ENCODE measurements at places on chromosomes 4 and X.

GRCh38 chr4:107837776-107838618 lies 13.3 kb downstream of the SGMS2 start:
- DNase-seq, result no peak

DNA sequence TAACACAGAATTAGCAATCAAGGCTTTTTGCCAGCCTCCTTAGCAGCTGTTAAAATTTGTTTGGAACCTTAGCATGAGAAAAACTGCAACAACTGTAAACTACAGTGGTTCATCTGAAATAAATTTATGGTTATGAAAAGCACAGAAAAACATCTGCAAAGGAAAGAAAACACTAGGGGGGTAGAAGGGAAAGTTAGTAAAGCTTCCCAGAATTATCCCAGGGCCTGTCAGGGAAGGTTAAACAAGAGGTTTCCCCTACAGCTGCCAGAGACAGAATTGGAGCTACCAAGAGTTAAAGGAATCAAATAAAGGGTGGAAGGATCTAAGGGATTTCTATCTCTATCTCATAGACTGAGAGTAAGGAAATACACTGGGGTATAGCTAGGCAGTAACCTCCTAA lies 234.7 kb upstream of the DIAPH2 start:
- no peak for DNase-seq

- DNase-seq, result no peak
Observed at GRCh38 chrX:13923845-13924244, 105.8 kb downstream of the GEMIN8 start.

DNA sequence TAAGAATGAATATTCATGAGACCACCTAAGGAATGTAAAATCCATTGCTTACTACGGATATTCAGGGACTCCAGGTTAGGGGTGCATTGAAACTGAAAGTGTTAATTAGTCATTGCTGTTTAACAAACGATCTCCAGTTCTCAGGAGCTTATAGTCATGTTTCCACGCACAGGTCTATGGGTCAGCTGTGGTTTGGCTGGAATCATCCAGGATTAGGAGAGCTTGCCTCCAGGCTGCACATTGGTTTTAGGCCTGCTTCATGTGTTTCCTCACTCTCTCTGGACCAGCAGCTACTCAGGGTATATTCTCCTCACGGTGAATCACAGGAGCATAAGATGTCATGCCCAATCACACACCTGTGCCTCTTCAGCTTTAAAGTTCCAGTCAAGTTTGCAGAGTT lies 98.9 kb downstream of the ATXN3L start:
- DNase-seq, result no peak

DNA sequence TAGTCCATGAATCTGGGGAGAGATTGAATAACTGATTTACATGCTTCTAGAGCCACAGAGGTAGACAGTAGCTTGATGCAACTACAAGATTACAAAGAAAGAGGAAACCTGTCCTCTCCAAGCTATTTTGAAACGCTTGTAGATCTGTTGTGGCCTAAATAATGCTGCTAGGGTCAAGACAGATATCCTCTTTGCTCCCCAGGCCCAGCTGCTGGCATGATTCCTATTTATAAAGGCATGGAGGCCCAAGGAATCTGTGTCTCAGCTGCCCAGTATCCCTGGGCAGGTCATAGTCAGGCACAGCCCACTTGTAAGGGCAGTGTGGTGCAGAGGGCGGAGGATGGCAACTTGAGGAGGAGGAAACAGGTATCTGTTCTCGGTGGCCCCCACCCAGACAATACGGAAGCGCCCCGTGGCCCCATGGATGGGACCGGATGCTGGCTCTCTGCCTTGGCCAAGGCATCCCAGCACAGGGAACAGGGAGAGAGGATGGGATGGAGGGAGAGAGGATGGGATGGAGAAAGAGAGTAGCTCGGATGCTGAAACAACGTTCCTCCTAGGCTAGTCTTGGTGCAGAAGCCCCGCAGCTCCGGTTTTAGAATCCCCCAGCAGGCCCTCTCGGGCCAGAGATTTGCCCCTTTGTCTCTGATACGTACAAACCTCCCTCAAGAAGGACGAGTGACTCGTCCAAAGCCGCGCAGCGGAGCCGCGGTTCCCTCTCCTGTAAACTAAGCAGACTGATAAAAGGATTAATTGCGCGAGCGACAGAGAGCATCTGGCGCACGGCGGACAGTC lies 767 bp upstream of the SMIM20 start:
- DNase-seq, result no peak

DNA sequence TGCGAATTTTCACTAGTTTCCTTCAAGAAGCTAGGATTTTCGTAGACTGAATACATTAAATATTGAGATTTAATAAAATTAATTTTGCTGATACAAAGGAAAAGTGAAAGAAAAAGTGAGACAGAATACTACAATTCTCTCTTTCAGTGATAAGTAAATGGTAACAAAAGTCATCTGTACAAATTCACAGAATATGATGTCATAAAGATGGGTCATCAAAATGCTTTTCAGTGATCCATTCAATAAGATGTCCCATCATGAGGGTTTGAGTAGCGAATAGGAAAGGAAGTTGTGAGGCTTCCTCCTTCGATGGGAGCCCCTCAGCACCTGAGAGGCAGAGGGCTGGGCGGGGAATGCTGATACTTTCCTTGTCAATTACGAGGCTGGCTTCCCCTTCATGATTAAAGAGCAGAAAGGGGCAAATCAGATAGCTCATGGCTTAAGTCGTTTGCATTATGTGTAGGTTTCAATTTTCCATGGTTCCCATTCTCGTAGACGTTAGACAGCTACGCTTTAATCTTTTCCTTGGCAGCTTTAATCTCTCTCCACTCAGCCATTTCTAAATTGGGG lies 108.8 kb upstream of the SORBS2 start:
- DNase-seq, result no peak

Data from forelimb muscle (tissue), 1 donor.